ENCODE measurements at places on chromosomes 13 and 19.

DNA sequence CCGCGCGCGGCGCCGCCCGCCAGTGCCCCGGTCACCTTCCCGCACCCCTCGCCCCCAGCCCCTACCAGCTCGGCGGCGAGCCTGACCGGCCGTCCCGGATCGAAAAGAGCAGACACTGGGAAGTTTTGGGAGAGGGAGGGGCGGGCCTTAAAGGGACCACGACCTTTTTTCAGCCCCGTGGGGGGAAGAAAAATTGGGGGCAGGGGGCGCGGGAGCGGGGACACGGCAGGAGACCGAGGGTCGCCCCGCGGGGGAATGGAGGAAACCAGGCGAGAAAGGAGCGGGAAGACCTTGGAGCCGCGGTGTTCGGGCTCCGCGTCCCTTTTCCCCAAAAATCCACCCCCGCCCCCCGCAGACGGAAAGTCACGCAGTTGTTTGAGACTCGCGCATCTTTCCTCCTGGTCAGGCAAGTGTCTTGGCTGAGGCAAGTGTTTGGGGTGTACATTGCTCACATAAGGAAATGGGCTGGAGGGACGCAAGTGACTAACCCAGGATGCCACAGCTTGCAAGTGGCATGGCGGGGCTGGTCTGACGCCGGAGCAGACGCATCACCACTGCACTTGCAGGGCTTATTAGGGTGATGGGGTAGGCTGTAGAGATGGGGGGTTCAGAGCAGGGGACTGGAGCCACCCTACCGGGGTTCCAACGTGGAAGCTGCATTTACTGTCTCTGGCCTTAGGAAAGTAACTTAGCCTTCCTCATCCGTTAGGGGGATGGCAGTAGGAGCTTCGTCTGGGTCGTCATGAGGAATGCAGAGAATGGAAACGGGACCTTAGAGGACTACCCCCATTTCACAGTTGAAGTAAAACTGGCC is 2.7 kb upstream of the HNRNPL start:
- DNase-seq: peak; percentile 52

- peak; percentile 50 for DNase-seq
Measured at GRCh38 chr19:34963573-34964406, at the start of gene ZNF792. ZNF792 (minus strand) TSS chr19:34964229; CDS start chr19:34963662, 567 bp downstream.

DNA sequence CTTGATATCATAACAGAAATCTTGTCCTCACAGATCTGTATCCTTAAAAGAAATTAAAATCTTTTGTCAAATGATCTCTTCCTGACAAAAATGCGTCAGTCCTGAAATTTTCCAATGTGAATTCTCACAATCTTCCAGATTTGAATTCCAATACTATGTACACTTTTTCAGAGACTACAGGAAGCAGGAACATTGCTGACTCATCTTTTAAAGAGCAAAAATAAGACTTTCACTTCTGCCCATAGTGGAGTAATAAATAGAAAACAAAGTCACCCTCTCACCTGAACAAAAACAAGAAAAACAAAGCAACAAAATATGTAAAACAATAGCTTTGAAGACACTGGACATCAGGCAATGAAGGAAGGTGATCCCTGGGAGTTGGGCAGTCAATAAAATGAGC is 167.0 kb upstream of the IPO5 start:
- no peak for DNase-seq

GRCh38 chr13:79837741-79838450 is 356.9 kb downstream of the NDFIP2 start:
- DNase-seq: no peak

GRCh38 chr13:30364133-30364532 is 56.8 kb upstream of the KATNAL1 start:
- no peak for DNase-seq

DNA sequence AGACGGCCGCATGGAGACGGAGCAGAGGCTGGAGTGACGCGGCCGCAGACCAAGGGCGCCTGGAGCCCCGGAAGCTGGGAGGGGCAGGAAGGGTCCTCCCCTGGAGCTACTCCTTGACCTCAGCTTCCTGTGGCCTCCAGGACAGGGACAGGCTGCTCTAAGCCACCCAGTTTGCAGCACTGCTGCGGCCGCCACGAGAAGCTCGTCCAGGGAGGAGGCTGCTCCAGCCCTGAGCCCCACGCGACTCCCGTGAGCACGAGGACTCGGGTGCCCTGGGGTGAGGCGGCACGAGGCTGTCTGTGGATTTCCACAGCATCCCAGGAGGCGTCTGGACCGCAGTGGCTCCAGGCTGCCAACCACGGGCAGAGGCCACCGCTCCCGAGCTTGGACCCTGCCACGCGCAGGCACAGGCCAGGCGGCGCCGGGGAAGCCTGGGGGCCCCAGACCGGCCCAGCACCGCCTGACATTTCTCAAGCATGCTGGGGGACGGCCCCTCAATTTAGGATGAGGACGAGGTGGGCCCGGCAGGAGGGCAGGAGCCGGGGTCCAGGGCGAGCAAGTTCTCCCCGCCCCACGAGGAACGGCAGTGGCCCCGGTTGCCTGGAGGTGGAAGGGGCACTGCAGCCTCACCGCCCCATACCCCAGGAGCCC is 10.7 kb downstream of the SBNO2 start:
- DNase-seq: no peak

DNA sequence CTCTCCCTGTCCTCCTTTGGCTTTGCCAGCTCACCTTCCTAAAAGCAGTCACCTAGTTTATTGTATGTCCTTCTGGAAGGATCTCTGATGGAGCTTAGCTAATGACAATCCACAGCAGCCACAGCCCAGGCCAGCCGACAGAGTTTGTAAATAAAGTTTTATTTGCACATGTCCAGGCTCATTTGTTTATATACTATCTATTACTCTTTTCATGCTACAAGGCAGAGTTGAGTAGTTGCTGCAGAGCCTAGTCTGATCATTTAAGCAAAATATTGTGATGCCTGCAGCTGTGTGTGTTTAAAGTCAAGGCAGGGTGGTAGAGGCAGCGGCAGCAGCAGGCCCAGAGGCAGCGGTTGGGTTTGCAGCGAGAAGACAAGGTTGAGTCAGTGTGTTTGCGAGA is 32.6 kb downstream of the NKPD1 start:
- no peak for DNase-seq

- no peak for DNase-seq
Measured at GRCh38 chr13:84630476-84630875, 748.2 kb upstream of the SLITRK1 start.

- DNase-seq: no peak
Measured at GRCh38 chr19:30529876-30530275, 157.7 kb downstream of the ZNF536 start.

GRCh38 chr19:42053037-42053935 is 16.7 kb downstream of the GRIK5 start:
- DNase-seq: no peak

DNA sequence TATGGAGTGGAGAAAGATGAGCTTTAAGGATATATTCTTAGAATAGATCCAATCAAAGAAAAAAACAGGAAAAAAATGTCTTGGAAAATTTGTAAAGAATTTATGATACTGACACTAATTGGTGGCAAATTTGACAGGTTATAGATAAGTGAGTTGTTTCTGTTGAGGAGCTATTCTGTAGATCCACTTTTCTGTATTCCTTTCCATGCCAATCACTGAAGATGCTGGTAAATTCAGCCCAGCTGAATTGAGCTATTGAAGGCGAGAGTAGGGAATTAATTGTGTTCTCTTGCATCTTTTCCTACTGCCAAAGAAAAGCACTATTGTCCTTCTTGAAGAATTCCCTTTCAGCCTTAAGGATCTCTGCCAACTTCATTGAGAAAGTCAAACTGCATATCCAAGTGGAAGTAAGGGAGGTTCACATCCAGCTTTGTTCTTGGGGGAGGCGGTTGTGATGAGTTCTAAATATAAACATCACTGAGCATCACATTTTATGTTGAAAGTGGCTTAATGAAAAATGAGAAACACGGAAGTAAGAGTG is 113.1 kb downstream of the PCDH9 start:
- no peak for DNase-seq

DNA sequence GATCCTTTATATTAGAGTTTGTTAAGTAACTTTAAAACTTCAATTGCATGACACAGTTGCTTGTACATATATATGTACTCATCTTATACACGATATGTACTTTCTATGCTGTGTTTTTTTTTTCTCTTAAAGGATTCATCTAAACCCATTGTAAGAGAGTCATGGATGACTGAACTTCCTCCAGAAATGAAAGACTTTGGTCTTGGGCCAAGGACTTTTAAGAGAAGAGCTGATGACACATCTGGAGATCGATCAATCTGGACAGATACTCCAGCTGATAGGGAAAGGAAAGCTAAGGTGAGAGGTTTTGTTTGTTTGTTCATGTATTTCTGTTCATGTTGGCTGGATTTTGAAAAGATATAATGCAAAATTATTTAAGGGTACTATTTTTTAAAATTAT is 26.0 kb downstream of the GPALPP1 start:
- peak; percentile 24 for DNase-seq

GRCh38 chr19:44666852-44667556 is 4.3 kb upstream of the CEACAM19 start:
- DNase-seq: peak; percentile 41

GRCh38 chr19:52028780-52029123 is 573 bp upstream of the ZNF614 start:
- DNase-seq: no peak

- DNase-seq: no peak
Measured at GRCh38 chr13:46628622-46629365, 75.8 kb downstream of the LRCH1 start.

DNA sequence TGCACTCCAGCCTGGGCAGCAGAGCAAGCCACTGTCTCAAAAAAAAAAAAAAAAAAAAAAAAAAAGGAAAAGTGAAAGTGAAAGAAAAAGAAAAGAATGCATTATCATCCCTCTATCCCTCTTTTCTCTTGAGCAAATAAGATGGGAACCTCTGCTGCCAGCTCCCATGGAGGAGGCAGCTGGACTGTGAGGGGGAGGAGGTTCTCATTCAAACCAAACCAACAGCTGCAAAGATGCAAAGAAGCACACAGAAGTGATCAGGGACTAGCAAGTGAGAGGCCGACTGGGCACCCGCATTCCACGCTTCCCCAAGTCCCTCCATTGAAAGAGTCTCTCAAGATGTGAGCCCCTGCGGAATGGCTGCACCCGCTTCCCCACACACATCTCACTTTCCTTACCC is 63.5 kb downstream of the TSHZ3 start:
- no peak for DNase-seq

- no peak for DNase-seq
Measured at GRCh38 chr19:50432221-50433028, at the start of gene MYBPC2. MYBPC2 (plus strand) TSS chr19:50432892; CDS start chr19:50432954, 62 bp downstream.

GRCh38 chr19:35098413-35099049 is 17.1 kb upstream of the FXYD3 start:
- DNase-seq: no peak

DNA sequence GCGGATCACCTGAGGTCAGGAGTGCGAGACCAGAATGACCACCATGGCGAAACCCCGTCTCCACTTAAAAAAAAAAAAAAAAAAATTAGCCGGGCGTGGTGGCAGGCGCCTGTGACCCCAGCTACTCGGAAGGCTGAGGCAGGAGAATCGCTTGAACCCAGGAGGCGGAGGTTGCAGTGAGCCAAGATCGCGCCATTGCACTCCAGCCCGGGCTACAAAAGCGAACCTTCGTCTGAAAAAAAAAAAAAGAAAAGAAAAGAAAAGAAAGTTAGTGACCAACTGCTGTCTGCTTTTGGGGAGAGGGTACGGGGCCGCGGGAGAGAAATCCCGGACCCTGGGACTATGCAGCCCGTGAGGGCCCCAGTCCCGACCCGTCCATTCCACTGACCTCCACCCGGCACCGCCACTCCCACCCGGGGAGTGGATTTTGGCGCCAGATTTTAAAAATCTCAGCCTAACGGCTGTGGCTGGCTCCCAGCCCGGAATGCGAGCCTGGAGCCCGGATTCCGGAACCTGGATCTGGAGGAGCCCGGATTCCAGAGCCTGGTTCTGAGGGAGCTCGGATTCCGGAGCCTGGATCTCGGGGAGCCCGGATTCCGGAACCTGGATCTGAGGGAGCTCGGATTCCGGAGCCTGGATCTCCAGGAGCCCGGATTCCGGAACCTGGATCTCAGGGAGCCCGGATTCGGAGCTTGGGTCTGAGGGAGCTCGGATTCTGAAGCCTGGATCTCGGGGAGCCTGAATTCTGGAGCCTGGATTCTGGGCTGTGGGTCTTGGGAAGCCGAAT is 6.1 kb upstream of the LMNB2 start:
- no peak for DNase-seq

DNA sequence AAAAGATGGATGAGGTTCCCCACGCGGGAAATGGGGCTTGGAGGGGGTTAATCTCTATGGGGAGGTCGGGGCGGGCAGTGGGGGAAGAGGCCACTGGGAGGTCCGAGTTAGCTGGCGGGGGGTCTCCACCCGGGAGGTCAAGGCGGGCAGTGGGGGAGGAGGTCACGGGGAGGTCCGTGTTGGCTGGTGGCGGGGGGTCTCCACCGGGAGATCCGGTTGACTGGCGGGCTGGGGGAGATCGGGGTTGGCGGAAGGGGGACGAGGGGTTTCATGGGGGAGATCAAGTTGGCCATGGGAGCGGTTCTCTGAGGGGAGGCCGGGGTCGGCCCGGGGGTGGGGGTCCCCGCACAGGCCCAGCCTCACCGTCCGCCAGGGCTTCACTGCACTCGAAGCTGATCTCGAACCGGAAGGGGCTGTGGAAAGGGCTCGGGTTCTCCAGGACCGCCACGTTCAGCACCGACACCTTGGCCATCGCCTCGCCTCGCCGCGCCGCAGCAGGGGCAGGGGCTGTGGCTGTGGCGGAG is 342 bp downstream of the ASF1B start:
- no peak for DNase-seq

DNA sequence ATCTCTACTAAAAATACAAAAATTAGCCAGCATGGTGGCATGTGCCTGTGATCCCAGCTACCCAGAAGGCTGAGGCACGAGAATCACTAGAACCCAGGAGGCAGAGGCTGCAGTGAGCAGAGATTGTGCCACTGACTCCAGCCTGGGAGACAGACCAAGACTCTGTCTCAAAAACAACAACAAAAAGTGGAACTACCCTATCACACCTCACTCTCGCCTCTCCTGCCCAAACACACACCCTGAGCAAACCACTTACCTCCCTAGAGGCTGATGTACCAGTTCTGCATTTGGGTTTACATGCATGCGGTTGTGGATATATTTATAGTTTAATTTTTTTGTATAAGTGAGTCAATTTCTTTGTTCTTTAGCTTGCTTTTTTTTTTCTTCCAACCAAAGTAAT is 7.7 kb upstream of the PTOV1 start:
- no peak for DNase-seq

GRCh38 chr19:33796164-33796875 is at the start of gene KCTD15:
KCTD15 (plus strand) TSS chr19:33796870; CDS start chr19:33800455, 3,585 bp downstream.
- DNase-seq: peak; percentile 53

DNA sequence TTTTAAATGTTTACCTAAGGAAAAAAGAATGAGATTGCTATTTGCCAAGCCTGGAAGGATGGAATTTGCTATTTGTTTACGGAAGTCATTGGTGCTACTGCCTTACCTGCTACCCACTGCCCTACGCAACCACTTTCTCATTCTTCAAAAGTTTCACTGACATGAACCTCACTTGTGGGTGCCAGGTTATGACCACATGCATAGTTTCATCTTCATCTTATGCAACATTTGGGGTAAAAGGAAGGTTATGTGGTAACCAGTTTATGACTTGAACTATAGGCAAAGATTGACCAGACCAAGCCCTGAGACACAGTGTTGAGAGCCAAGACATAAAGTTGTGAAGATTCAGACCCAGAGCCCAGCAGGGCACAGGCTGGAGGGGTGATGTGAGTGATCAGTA is 142.5 kb downstream of the LACC1 start:
- DNase-seq: no peak

GRCh38 chr19:18785179-18786124 is 5.7 kb downstream of the COMP start:
- peak; percentile 60 for DNase-seq
